ENCODE measurements at places on chromosomes 3 and 15. TPM values are rescaled to one million over a fixed set of nuclear protein-coding genes. Genes with fewer than 3 reads are reported as not detected.
A peak's percentile ranks its signal among the peaks of the same experiment; 100 is the strongest.

SST gene
- not detected for total RNA-seq

- peak overlapping the region; percentile 47 for H3K4me3 ChIP-seq
- no peak for DNase-seq
Measured at GRCh38 chr15:56732135-56732885, 999 bp downstream of the ZNF280D start.

- no peaks in the 10 kb centered on the region for H3K4me1 ChIP-seq
- H3K27me3 ChIP-seq: no peaks in the 10 kb centered on the region
- H3K27ac ChIP-seq: no peak overlapping the region
Measured at GRCh38 chr15:79886124-79886523, 10.7 kb downstream of the MTHFS start.

GRCh38 chr3:103977417-103977816 is 1389.3 kb upstream of the ALCAM start:
- H3K27ac ChIP-seq: no peak overlapping the region
- no peaks in the 10 kb centered on the region for H3K4me1 ChIP-seq
- no peak for DNase-seq
- no peaks in the 10 kb centered on the region for H3K36me3 ChIP-seq
- no peaks in the 10 kb centered on the region for H3K27me3 ChIP-seq

- peak; percentile 41 for DNase-seq
- H3K27ac ChIP-seq: no peak overlapping the region
- no peaks in the 10 kb centered on the region for H3K36me3 ChIP-seq
- no peak overlapping the region for H3K4me3 ChIP-seq
Measured at GRCh38 chr3:193788189-193788991, 195.4 kb downstream of the OPA1 start.

- H3K4me1 ChIP-seq: no peaks in the 10 kb centered on the region
- DNase-seq: no peak
- peak overlapping the region; percentile 9 for H3K27ac ChIP-seq
- no peak overlapping the region for H3K4me3 ChIP-seq
- H3K36me3 ChIP-seq: no peaks in the 10 kb centered on the region
Measured at GRCh38 chr3:45166321-45166879, 20.2 kb upstream of the CDCP1 start.

- no peaks in the 10 kb centered on the region for H3K27me3 ChIP-seq
- H3K27ac ChIP-seq: no peak overlapping the region
- no peak for DNase-seq
- no peak overlapping the region for H3K4me3 ChIP-seq
- H3K36me3 ChIP-seq: no peaks in the 10 kb centered on the region
- H3K4me1 ChIP-seq: no peaks in the 10 kb centered on the region
Measured at GRCh38 chr3:59422312-59422711, 372.5 kb upstream of the CFAP20DC start.

GRCh38 chr15:47742334-47742733 is 25.0 kb downstream of the SEMA6D start:
- H3K27me3 ChIP-seq: no peaks in the 10 kb centered on the region
- H3K4me3 ChIP-seq: no peak overlapping the region
- H3K27ac ChIP-seq: no peak overlapping the region
- no peaks in the 10 kb centered on the region for H3K4me1 ChIP-seq
- H3K36me3 ChIP-seq: no peaks in the 10 kb centered on the region

- no peaks in the 10 kb centered on the region for H3K4me1 ChIP-seq
- DNase-seq: no peak
- no peak overlapping the region for H3K27ac ChIP-seq
- H3K27me3 ChIP-seq: no peaks in the 10 kb centered on the region
- H3K36me3 ChIP-seq: no peaks in the 10 kb centered on the region
Measured at GRCh38 chr15:71468715-71469114, 341.6 kb upstream of the NR2E3 start.

- no peaks in the 10 kb centered on the region for H3K4me1 ChIP-seq
- peak overlapping the region; percentile 76 for H3K4me3 ChIP-seq
- H3K36me3 ChIP-seq: no peaks in the 10 kb centered on the region
- no peaks in the 10 kb centered on the region for H3K27me3 ChIP-seq
Measured at GRCh38 chr15:75455424-75455981, 4.0 kb upstream of the SIN3A start.
